Stimulated activated CD8-positive, alpha-beta memory T cell treated with anti-CD3 and anti-CD28 coated beads, Interleukin-15, amount 100 ng/mL, for 48 hours (primary cell): ENCODE measurements at places on chromosomes 3 and 15.

GRCh38 chr15:25095179-25095578 is 140.4 kb downstream of the SNRPN start:
- DNase-seq = no peak

- DNase-seq = no peak
Observed at GRCh38 chr3:45790596-45790995, 5.7 kb downstream of the SLC6A20 start.

DNA sequence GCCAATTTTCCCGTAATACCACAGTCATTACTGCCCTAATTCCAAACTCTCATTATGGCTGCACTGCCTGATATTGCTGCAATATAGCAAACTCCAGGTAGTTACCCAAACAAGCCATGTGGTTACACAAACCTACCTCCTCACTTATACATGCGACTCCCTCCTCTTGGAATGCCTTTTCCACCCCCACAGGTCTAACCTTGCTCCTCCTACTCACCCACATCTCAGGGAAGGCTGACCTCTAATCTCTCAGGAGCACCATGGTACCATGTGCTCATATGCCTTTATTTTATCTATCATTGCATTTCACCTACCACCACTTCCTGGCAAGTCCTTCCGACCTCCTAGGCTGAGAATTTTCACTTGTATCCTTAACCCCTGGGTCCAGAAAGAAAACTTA is 2.9 kb downstream of the RBPMS2 start:
- no peak for DNase-seq

GRCh38 chr3:183392186-183393034 is 36.0 kb downstream of the MCF2L2 start:
- DNase-seq = no peak

DNA sequence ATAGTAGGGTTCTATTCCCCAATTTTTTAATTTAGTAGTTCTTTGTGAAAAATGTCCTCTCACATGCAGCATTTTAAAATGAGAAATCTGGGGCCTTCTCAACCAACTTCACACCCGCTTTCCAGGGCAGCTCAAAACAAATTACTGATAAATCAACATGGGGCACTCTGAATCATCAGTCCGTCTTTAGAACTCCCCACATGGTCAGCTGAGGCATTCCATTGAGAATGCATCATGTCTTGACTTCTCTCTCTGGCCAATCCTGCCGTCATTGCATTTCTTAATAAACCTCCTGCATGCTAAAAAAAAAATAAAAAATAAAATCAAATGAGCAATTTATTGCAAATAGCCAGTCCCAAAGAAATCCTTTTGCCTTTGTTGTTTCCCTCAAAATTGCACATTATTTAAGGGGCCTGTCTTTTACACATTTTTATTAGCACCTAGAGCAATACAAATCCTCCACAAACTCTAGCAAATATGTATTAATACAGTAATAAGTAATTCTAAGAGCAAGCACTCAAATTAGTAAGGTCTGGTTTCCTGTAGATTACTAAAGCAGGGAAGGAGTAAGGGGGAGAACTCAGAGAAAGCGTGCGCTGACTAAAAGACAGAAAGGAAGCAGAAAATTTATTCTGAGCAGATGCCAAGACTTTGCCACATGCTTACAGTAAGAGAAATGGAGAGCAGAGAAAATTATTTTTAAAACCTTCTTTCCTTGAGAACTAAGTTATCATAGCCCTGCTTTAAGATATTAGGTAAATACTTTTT is 175.7 kb downstream of the TNIK start:
- no peak for DNase-seq

DNA sequence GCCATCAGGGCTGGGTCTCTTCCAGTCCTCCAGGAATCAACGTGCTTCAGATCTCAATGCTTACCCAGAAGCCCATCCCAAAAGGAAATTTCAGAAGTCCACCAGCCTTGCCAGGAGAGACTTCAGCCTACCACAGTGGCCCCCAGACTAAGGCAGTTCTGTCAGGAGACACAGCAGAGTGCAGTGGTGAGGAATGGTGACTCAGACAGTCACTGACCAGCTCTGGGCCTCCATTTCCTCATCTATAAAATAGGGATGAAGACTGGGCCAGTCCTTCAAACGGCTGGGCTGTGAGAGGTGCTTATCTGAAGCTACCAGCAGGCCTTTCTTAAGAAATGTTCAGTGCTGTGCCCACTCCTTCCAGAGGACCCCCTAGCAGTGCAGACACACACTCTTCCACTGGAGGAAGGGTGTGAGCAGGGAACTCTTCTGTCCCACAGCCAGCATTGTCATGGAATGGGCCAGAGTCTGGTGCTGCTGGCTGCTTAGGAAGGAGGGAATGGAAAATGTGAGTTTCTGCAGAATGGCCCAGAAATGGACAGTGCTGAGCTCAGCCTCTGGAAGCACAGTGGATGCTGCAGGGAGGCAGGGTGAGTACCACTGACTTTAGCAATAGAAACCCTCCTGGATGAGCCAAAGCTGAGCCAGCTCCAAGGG is 41.6 kb upstream of the DUSP7 start:
- DNase-seq = no peak

- DNase-seq = no peak
Observed at GRCh38 chr15:40843261-40843884, 475 bp upstream of the SPINT1 start.

DNA sequence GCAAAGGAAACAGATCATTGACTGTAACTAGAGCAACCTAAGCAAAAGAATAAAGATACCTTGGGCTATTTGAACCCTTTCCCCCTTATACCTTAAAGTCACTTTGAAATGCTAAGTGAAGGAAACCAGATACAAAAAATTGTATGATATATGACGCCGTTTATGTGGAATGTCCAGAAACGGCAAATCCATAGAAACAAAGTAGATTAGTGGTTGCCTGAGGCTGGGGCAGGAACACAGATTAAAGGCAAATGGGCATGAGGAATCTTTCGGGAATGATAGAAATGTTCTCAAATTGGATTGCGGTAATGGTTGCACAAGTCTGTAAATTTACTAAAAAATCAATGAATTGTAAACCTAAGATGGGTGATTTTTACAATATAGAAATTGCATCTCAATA is 160.1 kb upstream of the CCDC54 start:
- no peak for DNase-seq

- DNase-seq = no peak
Observed at GRCh38 chr3:28081533-28081947, 159.9 kb upstream of the CMC1 start.

- no peak for DNase-seq
Observed at GRCh38 chr3:105399611-105400010, 32.9 kb downstream of the ALCAM start.

GRCh38 chr3:144660186-144660585 is 688.6 kb downstream of the DIPK2A start:
- no peak for DNase-seq

- no peak for DNase-seq
Observed at GRCh38 chr3:71536376-71536965, 47.1 kb downstream of the FOXP1 start.

GRCh38 chr3:67610458-67610857 is 44.0 kb downstream of the SUCLG2 start:
- DNase-seq = no peak

DNA sequence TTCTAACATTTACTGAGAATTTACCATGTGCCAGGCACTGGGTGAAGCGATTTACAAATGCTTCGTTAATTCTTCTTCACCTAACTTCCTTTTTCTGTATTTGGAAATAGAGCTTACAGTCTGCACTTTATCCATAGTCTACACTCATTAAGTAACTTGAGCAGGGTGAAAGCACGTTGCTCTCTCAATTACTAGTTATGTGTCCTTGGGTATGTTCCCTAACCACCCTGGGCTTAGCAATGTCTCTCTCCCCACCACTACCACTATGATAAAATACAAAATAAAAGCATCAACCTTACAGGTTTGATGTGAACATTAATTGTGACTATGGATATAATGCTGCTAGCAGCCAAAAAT is 172.9 kb upstream of the SLC2A2 start:
- DNase-seq = no peak

- DNase-seq = no peak
Observed at GRCh38 chr15:39338251-39338650, 242.6 kb upstream of the THBS1 start.

DNA sequence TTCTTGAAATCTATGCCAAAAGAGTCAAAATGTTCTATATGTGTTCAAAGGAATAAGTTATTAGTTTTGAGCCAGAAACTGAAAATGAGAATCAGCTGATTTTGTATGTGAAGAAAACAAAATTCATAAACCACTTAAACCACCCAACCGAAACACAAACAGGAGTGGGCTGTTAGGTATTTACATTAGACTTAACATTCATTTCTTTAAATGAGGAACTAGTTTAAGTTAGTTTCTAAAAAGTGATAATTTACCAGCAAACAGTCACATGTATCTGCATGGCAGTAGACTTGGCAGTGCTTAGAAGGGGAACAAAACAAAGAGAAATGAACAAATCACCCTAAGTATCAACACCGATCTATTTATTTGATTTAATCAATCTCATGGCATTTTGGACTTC is 128.0 kb downstream of the GMNC start:
- DNase-seq = no peak

GRCh38 chr15:93124126-93124525 is 35.1 kb upstream of the RGMA start:
- DNase-seq = no peak

- DNase-seq = no peak
Observed at GRCh38 chr3:127411083-127411727, 123.4 kb upstream of the PRR20G start.

DNA sequence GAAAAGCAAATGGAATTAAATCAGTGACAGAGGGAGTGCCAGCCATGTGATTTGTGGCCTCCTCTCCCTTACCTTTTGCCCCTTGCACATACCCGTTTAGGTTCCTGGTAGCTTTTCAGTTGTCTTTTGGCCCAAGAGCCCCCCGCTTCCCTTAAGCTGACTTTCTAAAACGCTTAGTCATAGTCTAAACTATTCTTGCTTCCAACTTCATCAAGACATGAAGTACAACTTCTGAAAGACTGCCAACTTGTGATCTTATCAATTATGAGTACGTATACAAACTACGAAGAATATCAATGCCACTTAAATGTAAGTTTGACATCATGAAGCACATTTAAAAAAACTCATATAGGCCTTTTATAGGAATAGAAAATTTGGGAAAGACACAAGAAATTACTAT is 61.9 kb downstream of the EIF3J start:
- no peak for DNase-seq

GRCh38 chr15:91142106-91142744 is 42.2 kb downstream of the SV2B start:
- DNase-seq = no peak

GRCh38 chr3:67804578-67804977 is 150.2 kb upstream of the SUCLG2 start:
- DNase-seq = no peak

- DNase-seq = no peak
Observed at GRCh38 chr3:143865302-143865701, 17.0 kb upstream of the SLC9A9 start.

DNA sequence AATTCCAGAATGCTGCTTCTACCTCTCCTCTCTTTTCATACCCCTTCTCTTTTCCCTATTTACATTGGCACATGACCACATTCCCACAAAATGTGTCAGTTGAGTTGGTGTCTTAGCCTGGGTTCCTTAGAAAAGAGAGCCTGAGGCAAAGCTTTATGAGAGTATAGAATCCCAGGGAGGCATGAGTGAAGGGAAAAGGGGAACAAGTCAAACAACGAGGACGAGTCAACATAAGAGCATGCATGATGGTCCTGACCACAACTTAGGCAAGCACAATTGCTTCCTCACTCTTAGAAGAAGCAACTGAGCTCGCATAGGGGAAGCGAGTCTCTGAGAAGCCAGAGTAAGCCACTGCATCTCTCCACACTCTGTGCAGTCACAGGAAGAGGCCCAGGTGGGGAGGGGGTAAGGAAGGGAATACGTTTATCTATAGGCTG is 15.4 kb upstream of the ZNF774 start:
- DNase-seq = no peak

DNA sequence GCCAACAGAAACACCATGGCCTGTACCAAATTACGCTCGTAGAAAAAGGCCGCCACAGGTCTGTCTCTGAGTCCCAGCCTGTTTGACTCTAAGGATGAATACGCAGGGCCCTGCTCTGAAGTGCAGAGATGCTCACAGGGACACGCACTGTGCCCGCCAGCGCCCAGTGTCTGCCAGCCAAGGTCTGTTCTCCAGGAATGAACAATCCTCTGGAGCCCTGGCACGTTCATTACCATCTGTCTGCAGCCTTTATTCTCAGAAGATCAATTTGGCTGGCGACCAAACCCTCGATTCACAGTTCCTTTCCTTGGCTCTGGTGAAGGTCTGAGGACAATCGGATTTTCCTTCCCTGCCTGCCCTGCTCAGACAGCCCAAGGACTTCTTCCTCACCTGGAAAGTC is 66.3 kb downstream of the NIPA2 start:
- no peak for DNase-seq

- no peak for DNase-seq
Observed at GRCh38 chr15:83290236-83290635, 5.8 kb upstream of the BNC1 start.

GRCh38 chr3:182501856-182502255 is 291.4 kb upstream of the ATP11B start:
- no peak for DNase-seq

DNA sequence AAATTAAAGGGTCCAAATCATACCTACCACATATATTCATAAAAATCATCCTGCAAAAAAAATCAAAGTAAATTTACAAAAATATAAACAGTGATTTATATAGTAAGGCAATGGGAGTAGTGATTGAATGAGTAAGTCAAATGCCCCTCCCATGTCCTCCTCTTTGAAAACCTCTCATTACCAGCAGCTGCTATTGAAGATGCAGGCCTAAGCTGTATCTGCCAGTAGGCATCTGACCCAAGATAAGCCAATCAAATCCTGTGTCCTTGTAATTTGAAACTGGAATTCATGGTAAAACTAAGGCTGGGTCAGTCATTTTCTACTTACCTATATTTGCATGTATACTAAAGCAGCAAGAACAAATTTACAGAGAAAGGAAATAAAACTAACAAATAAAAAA is 60.4 kb upstream of the POU1F1 start:
- no peak for DNase-seq

GRCh38 chr15:31207246-31207645 is 105.7 kb upstream of the TRPM1 start:
- no peak for DNase-seq

DNA sequence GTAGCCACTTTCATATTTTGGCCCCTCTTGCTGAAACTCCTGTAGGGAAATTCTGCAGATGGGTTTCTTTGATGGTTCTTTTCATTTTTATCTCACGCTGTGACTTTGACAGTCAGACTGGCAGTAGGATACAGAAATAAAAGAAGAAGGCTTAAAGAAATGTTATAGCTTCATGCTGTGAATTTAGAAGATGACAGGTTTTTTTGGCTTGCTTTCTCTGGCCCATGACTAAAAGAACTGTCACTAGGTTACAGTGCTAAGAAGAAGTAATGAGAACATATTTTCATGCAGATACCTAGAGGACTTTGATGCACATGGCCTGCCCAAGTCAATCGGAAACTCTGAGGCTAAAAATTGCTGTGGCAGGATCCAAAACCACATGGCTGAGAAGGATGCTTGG is 334.5 kb downstream of the EPHA6 start:
- DNase-seq = no peak

GRCh38 chr15:45641999-45642932 is 7.4 kb downstream of the SQOR start:
- DNase-seq = no peak

GRCh38 chr3:46297658-46298423 is 55.6 kb downstream of the CCR3 start:
- DNase-seq = no peak
